Activated CD4-positive, alpha-beta T cell treated with anti-CD3 and anti-CD28 coated beads, Interleukin-2, amount 50 U/mL, for 1 hour (primary cell): ENCODE measurements at places on chromosomes 1 and 21.

- DNase-seq: no peak
These were observed 2.5 kb upstream of the SLC6A9 start for GRCh38 chr1:44033756-44034155.

- no peak for DNase-seq
These were observed 137.7 kb downstream of the COL11A1 start for GRCh38 chr1:102970496-102971078.

DNA sequence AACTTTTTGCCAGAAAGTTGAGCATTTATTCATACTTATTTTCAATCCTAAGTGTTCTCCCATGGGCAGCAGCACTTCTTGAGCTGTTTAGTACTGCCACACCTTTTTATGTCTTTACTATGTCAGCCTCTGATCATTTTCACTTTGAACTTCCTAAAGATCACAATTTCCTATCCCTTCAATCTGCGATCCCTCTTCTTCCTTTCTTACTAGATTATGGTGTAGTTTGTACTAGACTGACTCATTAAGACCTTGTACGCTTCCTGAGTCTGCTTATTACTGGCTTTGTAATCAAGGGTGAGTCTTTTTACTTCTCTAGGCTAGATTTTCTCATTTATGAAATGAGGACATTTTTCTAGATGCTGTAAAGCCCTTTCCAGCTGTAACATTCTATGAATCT lies 55.1 kb downstream of the LRIG2 start:
- no peak for DNase-seq

DNA sequence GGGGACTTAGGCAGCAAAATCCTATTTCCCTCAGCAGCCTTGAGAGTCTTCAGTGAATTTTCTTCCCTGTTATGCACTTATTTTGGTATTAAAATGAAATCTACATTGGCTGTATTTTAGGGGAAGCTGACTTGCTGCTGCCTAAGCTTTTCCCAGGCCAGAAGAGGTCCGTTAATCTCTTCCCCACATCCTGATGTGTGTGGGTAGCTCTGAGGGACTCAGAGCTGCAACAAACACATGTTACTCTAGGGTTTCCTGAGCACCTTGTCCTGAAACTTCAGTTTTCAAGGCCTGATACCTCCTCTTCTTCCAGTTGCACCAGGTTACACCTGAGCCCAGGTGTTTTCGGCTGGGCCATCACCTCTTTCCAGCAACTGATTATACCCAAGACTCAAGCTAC lies 51.5 kb downstream of the SYT6 start:
- DNase-seq: no peak

GRCh38 chr1:44970317-44970716 lies 16.1 kb downstream of the EIF2B3 start:
- DNase-seq: no peak

- DNase-seq: no peak
These were observed 124.8 kb downstream of the TMEM53 start for GRCh38 chr1:44549510-44549909.

DNA sequence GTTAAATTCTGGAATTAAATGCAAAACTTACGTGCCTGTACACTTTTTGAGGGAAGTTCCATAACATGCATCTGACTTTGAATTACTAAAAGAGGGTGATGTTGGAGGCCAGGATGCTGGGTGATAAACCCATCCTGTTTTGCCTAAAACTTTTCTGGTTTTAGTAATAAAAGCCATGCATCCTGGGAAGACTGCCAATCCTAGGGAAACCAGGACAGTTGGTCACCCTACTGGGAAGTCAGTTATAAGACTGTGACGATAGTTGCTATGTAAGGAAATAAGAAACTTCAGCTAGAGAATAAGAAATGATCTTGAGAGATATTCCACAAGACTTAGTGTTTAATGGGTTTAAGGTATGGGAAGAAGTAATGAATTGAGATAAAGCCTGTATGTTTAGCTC lies 336.6 kb upstream of the LYPLAL1 start:
- no peak for DNase-seq

DNA sequence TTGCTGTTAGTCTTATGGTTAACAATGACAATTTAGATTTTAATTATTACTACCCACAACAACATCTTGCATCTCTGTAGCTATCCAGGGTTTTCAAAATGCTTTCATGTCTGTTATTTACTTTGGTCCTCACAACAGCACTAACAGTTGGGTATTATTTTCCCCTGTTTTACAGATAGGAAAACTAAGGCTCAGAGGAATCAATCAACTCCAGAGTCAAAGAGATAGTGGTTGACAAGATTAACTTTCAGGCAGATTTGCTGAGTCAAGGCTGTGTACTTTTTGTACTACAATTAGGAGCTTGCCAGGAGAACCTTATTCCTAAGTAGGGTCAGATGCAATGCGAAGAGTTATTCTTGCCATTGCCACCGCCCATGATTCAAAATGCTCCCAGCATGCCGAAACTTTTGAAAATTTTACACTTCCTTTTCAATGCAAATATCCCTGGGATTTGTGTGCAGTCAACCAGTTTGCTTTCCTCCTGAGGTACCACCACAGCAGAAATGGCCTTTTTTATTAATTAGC lies 49.4 kb upstream of the ROR1 start:
- DNase-seq: no peak

DNA sequence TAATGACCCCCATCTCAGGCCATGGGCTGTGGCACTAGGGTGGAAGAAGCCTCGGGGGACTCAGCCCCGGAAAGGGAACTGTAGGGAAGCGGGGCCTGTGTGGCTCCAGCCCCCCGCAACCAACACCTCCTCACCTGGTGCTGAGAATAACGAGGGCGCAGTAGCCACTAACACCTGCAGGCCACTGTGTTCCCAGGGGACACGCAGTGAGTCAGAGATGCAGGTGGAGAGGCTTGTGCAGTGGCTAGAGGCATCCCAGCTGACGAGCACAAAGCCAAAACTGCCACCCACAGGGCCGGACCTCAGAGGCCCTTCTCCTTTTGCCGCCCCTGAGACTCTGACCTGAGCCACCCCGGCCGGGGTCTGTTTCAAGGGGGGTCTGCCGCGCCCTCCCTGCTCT lies 33.5 kb upstream of the CCDC27 start:
- DNase-seq: no peak

- no peak for DNase-seq
These were observed 49.4 kb downstream of the TBCE start for GRCh38 chr1:235416662-235417049.

- DNase-seq: no peak
These were observed 6.4 kb upstream of the E2F2 start for GRCh38 chr1:23537296-23537973.

DNA sequence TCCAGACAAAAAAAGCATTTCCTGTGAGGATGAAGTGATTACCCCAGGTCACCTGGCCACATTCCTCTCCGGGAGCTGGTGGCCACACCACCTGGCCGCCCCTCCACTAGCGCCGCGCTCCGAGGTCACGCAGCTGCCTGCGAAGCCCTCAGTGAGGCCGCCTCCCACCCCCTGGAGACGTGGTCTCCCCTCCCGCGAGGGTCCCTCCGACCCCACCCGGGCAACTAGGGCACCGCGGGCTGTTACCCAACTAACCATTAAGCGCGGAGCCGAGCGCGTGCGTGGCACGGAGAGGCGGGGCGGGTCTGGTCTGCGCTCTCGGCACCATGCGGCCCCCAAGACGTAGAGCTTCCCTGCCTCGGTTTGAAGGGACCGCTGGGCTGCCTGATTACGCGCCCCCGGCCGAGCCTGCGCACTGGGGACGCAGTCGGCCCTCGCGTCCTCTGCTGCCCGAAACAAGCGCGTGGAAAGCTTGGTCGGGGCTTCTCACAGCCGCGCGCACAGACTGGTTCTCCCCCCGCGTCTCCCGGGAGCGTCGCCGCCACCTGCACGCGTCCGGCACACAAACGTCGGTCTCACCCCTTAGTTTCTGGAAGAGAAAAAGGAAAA lies 106.5 kb downstream of the SLC16A1 start:
- DNase-seq: no peak

DNA sequence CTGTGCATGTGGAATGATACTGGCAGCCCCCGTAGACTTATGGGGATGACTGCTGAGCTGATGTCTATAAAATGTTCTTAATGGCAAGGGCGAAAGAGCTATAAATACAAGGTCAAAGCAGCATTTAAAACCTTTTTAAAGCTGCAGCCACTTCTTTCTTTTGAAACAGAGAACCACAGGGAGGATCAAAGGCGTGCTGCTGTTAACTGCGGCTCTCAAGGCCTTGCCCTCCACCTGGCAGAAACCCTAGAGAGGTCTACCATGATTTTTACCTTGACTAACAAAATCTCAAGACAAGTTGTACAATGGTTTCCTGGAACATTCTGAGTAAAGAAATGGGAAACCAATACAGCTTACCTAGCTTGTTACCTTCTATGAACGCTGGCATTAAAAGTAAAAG lies 89.7 kb downstream of the SLC45A1 start:
- no peak for DNase-seq

GRCh38 chr21:15355066-15355465 lies 290.3 kb upstream of the NRIP1 start:
- no peak for DNase-seq

DNA sequence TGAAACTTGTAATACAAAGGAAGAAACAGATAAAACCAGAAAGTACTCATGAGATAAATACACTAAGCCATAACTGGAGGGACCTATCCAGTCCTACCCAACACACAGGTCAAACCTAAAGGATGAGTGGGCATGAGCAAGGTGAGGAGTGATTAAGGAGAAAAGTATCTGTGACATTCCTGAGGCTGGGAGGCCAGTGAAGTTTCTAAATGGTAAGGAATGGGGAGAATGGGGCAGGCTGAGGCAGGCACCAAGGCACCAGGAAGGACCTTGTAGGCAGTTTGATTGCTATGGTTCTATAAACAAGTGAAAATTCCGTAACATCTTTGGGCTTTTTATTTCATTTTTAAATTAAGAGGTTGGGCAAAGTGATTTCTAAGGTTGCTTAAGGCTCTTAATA lies 10.4 kb downstream of the DDX59 start:
- no peak for DNase-seq

DNA sequence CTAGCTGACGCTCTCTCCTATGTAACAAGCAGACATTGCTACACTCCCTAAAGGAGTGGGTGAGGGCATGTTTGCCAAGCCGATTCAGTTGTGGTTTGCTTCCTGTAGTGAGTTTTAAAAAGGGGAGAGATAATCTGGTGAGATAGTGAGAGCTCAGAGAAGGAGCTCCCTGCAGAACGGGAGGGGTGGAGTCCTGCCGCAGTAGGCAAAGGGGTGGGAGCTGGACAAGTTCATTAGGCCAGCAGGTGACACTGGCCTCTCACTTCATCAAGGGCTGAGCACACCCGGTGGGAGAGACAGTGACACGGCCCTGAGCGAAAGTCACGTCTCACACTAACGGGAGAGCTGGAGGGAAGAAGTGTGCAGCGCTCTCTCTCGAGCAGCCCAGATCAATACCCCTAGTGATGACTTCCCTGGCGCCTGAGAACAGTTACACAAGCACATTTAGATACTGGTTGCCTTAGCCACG lies 144.0 kb upstream of the CD34 start:
- DNase-seq: no peak

DNA sequence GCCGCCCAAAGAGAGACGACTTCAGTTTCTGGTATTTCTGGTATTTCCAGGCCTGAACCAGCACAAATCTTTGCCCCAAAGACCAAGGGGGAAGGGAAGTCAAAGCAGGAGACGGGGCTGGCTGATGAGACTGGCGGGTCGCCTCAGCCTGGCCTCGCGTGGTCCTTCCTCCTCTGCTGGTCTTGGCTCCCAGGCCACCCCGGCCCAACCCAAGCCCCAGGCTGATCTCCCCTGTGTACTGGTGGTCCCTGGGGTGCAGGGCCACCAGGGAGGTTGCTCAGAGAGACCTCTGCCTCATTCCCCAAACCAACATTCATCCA lies 19.9 kb downstream of the WNT4 start:
- no peak for DNase-seq

- peak; percentile 6 for DNase-seq
These were observed 77.6 kb upstream of the CHRM3 start for GRCh38 chr1:239308701-239309333.

DNA sequence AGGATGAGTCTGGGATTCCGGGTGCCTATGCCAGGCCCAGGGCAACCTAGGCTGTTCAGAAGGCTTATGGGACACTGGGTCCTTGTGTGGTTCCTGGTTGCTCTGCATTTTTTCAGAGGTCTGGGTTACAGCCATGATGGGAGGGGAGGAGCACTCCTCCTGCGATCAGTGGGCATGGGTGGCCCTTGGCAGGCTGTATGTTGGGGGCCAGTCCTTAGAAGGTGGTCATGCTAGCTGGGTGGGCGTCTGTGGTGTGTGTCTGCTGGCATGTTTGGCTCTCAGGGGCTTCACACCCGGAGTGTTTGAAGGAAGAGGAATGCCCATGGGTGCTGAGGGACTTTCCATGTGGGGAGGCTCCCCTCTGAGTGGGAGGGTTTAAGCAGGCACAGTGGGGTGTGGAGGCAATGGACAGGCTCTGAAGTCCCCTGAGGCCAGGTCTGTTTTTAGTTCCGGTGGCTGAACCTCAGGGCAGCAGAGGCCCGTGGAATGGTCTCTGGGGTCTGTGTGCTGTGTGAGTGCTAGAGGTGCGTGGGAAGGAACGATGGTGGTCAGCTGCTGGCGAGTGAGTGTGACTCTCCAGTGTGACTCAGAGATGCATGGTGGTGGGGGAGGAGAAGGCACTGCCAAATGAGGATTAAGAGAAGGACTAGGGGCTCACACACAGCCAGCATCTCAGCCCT lies 25.3 kb downstream of the CACNA1E start:
- no peak for DNase-seq

GRCh38 chr1:236173174-236173767 lies 30.9 kb downstream of the GPR137B start:
- DNase-seq: no peak

DNA sequence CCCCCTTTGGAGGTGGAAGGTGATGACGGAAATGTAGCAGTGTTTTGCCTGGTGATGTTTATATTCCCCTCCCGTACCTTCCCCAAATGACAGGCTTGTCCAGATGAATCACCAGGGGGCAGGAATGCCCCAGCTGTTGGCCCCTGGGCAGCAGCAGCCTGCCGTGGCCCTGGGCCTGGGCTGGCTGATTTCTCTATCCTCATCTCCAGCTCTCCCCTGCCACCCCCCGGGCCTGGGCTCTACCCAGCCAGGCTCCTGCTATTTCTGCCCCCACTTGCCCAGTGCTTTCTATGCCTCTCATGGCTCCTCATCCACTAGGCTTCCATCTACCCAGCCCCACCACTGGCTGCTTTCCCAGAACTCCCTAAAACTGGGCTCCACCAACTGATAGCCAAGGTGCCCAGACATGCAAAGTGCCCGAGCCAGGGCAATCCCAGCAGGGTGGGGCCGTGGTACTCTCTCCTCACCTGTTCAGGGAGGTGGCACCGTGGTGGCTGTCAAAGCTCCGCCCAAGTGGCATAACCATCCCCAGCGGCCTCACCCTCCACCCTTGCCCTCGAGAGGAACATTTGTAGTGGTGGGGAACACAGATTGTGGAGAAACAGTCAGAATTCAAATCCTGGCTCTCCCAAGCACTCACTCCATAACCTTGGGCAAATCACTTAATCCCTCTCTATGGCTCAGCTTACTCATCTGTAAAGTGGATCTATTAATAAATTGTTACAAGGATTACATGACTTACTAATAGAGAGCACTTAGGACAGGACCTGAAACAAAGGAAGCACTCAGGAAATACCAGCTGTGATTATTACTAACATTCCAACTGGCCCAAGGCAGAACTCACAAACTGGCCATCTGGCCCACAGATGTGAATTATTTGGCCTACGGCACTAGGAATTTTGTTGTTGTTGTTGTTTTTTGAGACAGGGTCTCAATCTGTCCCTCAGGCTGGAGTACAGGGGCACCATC lies 12.8 kb upstream of the ECE1 start:
- DNase-seq: no peak

GRCh38 chr1:192575499-192576189 lies at the start of gene RGS1:
TSS of gene RGS1 (plus strand) at chr1:192575773. CDS start at chr1:192575793, 20 bp downstream.
- peak; percentile 56 for DNase-seq

- no peak for DNase-seq
These were observed 61.1 kb downstream of the SDC3 start for GRCh38 chr1:30847358-30847972.
